ENCODE measurements at places on chromosomes 11 and 22.

- DNase-seq, result no peak
These were observed 10.8 kb downstream of the YPEL4 start for GRCh38 chr11:57638811-57639320.

DNA sequence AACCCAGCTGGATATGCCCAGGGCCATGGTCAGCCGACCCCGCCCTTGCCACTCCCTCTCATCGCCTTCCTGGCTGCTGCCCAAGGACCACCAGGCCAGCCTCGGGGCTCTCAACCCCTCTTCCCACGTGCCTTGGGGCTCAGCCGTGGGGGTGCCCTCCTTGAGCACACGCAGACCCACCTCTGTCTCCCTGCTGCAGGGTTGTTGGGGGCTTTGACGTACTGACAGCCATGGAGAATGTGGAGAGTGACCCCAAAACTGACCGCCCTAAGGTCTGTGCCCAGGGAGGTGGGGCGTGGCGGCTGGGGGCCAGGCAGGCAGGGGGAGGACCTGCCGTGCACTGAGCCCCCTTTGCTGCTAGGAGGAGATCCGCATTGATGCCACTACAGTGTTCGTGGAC lies 28.6 kb downstream of the PPIL2 start:
- DNase-seq, result no peak

DNA sequence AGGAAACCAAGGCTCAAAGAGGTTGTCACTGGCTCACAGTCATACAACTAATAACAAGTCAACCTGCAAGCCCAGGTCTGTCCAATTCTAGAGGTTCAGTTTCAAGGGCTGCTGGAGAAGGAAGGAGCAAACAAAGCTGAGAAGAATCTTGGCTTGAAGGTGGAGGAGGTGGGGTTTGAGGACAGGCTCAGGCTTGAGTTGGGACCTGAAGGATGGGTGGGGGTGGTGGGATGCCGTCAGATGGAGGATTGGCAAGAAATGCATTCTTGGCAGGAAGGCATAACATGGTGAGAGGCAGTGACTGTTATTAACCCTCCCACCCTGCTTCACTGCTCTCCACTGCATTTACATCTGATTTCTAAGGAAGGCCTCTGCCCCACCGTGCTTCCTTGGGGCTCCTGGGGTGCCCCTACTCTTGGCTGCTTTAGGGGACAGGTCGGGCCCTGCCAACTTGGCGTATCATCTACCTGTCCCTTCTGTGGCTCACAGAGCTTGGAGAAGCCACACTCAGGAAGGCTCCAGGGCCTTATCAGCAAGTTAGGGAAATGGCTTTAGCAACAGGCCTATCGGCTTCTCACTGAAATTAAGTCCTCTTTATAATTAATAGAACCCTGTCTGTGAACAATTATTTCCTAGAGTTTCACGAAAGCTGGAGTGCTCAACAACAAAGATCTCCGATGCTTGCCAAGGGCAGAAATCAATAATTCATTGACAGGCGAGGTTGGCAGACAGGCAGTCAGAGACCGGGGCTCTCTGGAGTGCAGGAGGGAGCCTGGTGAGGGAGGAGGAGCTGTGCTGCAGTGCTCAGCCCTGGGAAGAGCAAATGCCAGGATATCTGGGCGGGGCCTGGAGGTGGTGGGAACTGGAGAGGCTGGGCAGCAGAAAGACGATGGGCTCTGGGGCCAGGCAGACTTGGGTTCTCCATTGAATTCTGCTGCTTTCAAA lies 84.9 kb upstream of the NARS2 start:
- no peak for DNase-seq

- no peak for DNase-seq
These were observed 309.4 kb upstream of the ZC3H12C start for GRCh38 chr11:109783840-109784239.

DNA sequence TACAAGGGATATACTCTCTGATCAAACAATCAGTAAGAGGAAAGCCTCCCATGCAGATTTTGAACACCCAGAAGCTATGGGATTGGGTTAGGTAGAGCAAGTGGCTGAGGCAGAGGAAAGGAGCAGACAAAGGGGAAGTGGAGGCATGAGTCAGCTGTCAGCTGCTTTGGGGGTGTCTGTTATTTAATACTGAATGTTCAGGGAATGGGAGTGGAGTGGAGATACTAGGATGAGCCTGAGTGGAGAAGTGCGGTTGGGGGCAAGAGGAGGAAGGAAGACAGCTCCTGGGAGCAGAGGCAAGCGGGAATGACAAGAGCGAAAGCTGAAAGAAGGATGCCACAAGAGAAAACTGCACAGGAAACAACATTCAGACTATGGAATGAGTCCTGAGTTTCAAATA lies 22.7 kb upstream of the TMPRSS5 start:
- no peak for DNase-seq

- no peak for DNase-seq
These were observed 48.9 kb downstream of the IGSF9B start for GRCh38 chr11:133907841-133908241.

DNA sequence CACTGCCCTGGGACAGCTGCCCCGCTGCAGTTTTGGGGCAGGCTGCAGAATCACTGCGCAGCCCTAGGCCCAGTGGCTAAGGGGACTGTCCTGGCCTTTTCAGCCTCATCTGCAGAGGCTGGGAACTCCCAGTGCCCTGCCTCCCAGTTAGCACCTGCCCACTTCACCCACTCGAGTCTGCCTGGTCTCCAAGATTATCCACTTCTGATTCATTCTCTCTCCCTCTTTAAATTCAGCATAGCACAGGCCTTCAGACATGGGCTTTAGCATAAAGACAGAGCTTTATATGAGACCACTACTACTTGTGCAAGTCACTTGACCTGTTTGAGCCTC lies 8.9 kb downstream of the DAGLA start:
- no peak for DNase-seq
